ENCODE measurements at places on chromosomes 2 and 18. TPM values are rescaled to one million over a fixed set of nuclear protein-coding genes. Genes with fewer than 3 reads are reported as not detected.
A peak's percentile ranks its signal among the peaks of the same experiment; 100 is the strongest.

- H3K36me3 ChIP-seq: no peaks in the 10 kb centered on the region
- H3K4me3 ChIP-seq: no peak overlapping the region
- no peak for DNase-seq
- no peaks in the 10 kb centered on the region for H3K27me3 ChIP-seq
- no peaks in the 10 kb centered on the region for H3K4me1 ChIP-seq
These were observed 8.7 kb downstream of the OTOF start for GRCh38 chr2:26469092-26469710.

- H3K4me1 ChIP-seq: peaks cover 20% of the 10 kb centered on the region
- DNase-seq: no peak
- H3K27me3 ChIP-seq: no peaks in the 10 kb centered on the region
- no peaks in the 10 kb centered on the region for H3K36me3 ChIP-seq
These were observed 463.7 kb downstream of the TNS1 start for GRCh38 chr2:217539126-217539525.

GRCh38 chr2:231293163-231293562, 94.7 kb downstream of the ARMC9 start:
- H3K4me1 ChIP-seq: peaks cover 17% of the 10 kb centered on the region
- H3K27ac ChIP-seq: no peak overlapping the region
- no peak overlapping the region for H3K4me3 ChIP-seq
- no peaks in the 10 kb centered on the region for H3K36me3 ChIP-seq
- no peak for DNase-seq

GRCh38 chr18:11149441-11150270, at the start of gene PIEZO2:
PIEZO2 (minus strand) TSS chr18:11149569; CDS start chr18:11148588, 981 bp downstream.
- H3K36me3 ChIP-seq: no peaks in the 10 kb centered on the region
- H3K27me3 ChIP-seq: peaks cover 70% of the 10 kb centered on the region
- DNase-seq: peak; percentile 29
- H3K27ac ChIP-seq: no peak within 1 kb of the TSS

DNA sequence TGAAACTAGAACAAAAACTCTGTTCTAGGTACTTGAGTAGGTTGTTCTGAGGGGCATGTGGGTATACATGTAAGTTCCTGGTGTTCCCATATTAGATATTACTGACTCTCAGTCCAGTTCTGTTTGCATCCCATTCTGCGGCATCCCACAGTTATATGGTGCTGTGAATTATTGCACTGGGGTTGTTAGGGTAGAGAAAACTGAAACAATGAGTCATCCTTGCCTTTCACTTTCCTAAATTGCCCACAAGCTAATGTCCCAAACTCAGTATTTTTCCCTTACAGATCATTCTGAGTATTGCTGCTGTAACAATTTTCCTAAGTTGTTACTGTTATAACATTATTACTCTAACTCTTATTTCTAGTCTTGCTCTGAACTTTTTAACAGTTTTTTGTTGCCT, 3.0 kb downstream of the WDR75 start:
- H3K27me3 ChIP-seq: no peaks in the 10 kb centered on the region
- no peaks in the 10 kb centered on the region for H3K36me3 ChIP-seq
- H3K4me3 ChIP-seq: no peak overlapping the region
- no peak for DNase-seq

PIEZO2 gene
- total RNA-seq: 1.4 TPM

CERKL gene
- not detected for total RNA-seq

NEB gene
- total RNA-seq: 8.3 TPM

All from heart right ventricle (tissue), 16 donors.